Bronchial smooth muscle cell (primary cell): ENCODE measurements at places on chromosomes 6 and 20. TPM values are rescaled to one million over a fixed set of nuclear protein-coding genes. Genes with fewer than 3 reads are reported as not detected.

The PERP gene
- total RNA-seq, result 18.6 and 29.8 TPM in 2 replicates

The SMIM8 gene
- 4.9 and 6.5 TPM in 2 replicates for total RNA-seq

The NMBR gene
- total RNA-seq, result 0.26 TPM in 1 of 2 replicates, not detected in the other

The MUC21 gene
- not detected in 2 replicates for total RNA-seq

The PI3 gene
- total RNA-seq, result not detected in 2 replicates
